ENCODE measurements at places on chromosomes 5 and 9.

DNA sequence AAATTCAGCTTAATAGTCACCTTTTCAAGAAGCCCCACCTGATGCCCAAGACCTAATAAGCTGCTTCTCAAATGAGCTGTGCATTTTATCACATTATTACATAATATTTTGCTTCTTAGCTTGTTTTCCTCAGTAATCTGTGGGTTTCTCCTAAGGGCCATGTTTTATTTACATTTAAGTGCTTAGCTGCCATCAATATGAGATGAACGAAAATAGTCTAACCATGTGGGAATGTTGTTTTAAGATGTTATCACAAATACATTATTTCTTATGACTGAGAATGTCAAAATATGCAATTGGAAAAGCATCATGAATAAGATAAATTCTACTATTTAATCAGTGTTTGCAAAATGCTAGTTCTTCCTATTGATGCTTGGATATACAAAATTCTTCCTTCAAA, 10.1 kb downstream of the ARRDC3 start:
- DNase-seq: no peak

- DNase-seq: no peak
Measured at GRCh38 chr5:134493461-134494055, 31.9 kb upstream of the JADE2 start.

DNA sequence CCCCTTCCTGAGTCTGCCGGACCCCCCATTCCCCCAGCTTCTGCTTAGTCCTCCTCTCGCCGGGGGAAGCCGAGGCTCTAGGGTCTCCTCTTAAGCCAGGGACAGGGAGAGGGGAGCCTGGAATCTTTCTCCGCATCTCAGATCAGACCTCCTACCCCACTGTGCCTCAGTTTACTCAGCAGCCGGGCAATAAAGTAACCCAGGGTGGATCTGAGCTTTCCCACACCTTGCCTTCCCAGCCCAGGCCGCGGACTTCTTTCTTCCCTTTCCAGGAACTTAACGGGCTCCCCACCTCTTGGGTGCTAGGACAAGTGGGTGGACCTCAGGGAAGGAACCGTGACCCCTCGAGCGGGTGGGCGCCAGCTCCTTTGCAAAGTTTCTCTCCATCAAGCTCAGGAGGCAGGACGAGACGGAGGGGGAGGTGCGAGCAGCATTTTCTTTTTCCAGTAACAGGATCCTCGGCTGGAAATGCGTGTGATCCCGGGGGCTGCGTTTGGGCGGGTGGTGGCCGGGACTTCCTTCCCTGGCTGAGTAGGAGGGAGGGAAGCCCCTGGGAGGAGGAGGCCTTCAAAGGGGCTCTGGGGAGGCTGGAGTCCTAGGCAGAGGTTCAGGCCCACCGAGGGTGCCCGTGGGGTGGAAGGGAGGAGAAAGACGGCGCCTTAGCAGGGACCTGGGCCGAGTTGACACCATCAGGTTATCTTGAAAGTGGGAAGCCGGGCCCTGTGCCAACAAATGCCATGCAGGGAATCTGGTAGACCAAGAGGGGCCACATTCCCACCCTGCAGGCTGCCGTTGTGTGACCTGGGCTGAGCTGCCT, 795 bp downstream of the DAB2IP start:
- DNase-seq: no peak

DNA sequence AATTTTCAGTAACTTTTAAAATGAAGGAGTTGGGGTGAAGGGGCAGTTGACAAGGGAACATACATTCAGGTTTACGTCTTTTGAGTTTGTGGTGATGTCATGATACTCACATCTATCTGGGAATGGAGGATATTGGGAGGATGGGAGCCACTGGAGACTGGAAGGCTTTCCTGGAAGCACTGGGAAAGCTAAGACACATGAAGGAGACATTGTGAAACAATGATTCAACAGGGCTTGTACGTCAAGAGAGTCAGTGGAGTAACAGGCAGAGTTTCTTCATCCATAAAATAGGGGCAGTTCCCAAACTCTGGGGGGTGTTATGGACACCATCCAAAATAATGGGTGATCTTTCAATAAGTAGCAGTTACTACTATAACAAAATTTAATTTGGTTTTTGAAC, 572.8 kb downstream of the CCDC171 start:
- DNase-seq: no peak

GRCh38 chr5:173806270-173807035, 81.7 kb upstream of the CPEB4 start:
- DNase-seq: no peak

GRCh38 chr9:92510747-92511146, 25.0 kb downstream of the ECM2 start:
- no peak for DNase-seq

DNA sequence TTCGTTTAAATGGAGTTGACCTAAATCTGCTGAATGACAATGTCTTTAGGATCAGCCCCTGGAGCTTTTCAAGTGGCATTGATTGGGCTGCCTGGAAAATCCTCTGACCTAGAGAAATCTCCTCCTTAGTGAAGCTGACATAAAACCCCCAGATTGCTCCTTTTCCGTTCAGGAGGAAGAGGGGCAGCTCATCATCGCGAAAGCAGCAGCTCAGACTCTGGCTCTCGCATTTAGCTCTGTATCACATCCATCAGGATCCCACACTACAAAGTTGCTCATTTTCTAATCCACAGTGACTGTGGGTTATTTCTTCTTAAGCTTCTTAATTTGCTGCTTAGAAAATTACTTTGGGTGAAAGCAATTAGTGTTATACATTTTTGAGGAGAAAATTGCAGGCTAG, 373.7 kb downstream of the ENC1 start:
- no peak for DNase-seq

DNA sequence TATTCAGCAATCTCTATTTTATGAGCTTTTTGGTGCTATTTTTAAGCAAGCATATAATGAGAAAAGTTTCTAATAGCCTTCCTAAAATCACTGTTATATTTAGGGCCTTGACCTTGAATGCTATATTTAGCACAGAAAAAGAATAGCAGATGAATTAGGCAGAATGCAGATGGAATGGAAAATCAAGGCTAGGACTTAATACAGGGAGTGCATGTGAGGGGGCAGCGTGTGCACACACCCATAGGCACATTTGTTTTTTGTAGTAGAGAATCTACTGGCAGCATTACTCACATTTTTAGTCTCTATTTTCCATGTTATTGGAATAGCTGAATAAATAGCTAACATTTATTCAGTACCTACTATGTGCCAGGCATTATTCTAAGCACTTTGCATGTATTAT, 79.9 kb downstream of the SVEP1 start:
- no peak for DNase-seq

GRCh38 chr9:84736536-84736935, 67.0 kb downstream of the NTRK2 start:
- DNase-seq: no peak

DNA sequence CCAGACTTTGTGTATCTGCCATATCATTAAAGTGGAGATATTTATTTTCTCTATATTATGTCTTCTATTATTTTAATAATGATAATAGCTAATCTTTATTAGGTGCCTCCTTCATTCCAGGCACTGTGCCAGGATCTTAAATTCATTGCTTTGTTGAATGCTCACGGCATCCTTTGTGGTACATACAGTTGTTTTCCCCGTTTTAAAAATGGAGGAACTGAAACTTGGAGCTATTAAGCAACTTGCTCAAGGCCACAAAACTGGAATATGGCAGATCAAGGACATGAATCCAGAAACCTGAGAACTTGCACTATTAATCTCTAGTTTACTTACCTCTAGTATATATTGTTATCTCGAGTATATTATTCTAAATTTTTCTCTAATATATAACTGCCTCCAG, 41.5 kb upstream of the PPP3R2 start:
- DNase-seq: no peak

DNA sequence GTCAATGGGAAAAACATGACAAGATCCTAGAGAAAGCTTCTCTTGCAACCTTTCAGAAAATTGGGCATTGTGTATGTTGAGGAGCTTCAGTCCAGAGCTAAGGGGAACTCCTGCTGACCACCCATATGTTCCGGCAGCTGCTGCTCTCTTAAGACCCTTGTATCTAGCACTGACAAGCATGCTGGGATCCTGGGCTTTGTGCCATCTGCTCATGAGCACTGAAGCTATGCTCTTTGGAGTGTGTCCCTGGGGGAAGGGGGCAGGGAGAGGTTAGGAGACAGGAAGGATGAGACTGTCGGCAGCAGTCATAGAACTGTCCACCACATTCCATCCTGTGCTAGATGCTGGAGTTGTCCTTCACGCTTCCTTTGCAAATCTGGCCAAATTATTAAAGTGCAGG, 109.3 kb downstream of the JAKMIP2 start:
- peak; percentile 20 for DNase-seq

- DNase-seq: no peak
Measured at GRCh38 chr5:137491121-137491520, 8.0 kb downstream of the SPOCK1 start.

DNA sequence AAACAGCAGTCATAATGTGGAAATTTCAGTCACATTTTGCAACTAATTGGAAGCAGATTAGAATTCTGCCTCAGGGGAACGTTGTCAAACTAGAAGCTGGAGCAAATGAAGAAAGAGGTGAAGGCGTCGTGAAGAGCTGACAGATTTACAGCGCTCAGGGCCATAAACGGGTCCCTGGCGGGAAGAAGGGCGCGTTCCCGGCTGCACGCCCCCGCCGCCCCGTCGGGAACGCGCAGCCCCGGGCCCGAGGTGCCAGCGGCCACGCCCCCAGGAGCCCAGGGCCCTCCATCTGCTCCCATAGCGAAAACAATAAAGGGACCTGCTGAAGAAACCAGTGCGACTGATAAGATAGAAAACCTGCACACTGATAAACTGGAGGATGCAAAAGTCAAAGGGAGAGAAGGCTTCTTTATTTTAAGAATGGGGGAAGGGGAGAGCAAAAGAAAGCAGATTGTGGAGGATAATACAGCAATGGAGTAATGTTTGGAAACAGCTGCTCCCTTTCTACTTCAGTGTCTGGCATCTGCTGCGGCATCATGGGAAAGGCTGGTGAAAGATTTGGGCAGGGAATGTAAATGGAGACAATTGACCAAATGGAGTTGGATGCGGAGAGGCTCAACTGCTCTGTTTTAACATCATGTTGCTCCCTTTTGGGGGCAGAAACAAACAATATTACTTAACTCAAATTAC, 11.1 kb downstream of the ZNF608 start:
- DNase-seq: peak; percentile 45

DNA sequence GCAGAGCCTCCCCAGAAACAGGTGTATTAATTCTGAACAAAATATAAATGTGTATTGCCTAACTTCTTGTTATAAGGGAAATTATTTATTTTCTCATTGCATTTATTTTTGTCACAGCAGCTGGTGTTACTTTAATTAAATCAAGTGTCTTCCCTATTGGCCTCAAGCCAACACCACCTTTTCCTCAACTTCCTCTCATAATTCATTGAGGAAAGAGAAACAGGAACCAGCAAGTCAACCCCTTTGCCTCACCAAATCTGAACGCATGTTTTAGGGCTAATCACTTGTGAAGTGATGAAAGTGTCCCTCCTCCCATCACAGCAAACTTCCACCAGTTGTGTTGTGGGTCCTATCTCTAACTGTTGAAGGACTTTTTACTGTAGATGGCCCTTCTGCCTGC, 73.1 kb downstream of the DIRAS2 start:
- DNase-seq: no peak

DNA sequence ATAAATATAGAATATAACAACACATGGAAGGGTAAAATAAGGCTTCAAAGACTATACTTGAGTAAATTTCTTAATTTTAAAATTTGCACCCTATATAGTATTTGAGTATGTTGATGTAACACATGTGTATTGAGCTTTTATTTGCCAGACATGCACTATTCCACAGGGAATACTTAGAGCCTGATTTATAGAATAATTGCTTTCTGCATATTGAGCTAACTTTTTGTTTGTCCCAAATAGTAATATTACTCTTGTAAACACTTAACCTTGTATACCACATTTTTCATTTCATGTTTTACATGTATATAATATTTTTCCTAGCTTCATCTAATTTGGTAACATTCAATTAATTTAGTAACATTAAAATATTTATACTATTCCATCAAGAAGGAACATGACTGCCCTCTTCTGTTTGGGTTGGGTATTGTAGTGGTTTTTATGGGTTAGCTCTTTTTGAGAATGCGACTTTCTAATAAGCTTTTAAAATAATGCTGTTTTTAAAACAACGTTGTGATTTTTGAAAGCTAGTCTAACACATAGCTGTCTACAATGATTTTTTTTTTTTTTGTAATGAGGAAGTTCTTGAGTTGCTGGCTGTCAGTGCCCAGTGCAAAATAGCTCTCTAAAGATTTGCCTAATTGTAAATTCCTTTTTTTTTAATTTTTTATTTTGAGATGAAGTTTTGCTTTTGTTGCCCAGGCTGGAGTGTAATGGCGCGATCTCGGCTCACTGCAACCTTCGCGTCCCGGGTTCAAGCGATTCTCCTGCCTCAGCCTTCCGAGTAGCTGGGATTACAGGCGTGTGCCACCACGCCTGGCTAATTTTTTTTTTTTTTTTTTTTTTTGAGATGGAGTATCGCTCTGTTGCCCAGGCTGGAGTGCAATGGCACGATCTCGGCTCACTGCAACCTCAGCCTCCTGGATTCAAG, 4.8 kb downstream of the SUB1 start:
- peak; percentile 40 for DNase-seq

- DNase-seq: no peak
Measured at GRCh38 chr5:17455942-17456341, 42.1 kb upstream of the TAF11L2 start.

- DNase-seq: no peak
Measured at GRCh38 chr5:100722657-100723056, 180.4 kb downstream of the ST8SIA4 start.

- no peak for DNase-seq
Measured at GRCh38 chr5:73836607-73837006, 210.6 kb downstream of the ARHGEF28 start.

DNA sequence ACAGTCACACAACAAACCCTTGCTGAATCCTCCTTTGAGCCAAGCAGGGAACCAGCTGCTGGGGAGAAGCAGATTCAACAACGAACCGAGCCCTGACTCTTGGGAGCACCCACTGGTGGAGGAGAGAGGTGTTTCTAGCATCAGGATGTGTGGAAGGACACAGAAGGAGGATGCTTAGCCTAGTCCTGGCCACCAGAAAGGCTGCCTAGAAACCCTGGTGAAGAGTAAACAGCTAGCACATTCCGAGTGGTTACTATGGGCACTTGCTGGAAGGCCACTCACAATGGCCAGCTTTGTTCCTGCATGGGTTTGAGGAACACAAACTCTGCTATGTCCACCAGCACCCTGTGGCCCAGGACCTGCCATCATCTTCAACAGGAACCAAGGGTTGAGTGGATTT, 1.8 kb downstream of the TIFAB start:
- DNase-seq: no peak

GRCh38 chr5:21826884-21827283, 1026.3 kb downstream of the CDH12 start:
- DNase-seq: no peak

DNA sequence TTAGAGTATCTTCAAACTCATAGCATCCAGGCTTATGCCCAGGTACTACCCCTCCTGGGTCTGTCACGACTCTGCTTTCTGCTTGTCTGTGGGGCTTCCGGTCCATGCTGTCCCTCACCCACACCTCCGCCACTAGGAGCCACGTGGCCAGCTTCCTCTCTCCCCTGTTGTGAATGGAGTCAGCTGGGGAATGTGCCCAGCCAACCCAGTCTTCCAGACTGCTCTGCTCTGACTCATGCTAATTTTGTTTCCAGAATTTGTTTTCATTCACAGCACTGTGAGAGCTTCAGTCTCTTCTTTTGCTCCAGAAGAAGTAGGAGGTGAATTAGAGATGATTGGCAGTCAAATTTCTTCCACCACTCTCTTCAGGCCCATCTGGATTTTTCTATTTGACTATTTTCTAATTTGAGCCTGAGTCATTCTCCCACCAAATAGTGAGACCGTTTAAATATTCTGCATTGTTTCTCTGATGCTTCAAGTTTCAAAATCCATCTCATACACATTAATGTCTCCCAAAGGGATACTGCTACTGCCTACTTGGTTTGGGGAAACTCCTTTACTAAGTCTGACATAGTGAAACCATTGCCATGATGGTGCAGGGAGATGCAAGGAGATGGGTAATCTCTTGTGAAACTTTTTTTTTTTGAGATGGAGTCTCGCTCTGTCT, 424.1 kb upstream of the KIF2A start:
- DNase-seq: no peak

Measured in NCI-H510A treated with DMSO at 0.1 percent for 48 hours (cell line).